A673 (cell line): ENCODE measurements at places on chromosomes 4 and X. TPM values are rescaled to one million over a fixed set of nuclear protein-coding genes. Genes with fewer than 3 reads are reported as not detected.

The TBC1D1 gene
- total RNA-seq: 42.6 and 54.0 TPM in 2 replicates

The IBSP gene
- total RNA-seq: not detected in 2 replicates

The NXF2B gene
- total RNA-seq: not detected in 2 replicates

The GPC4 gene
- total RNA-seq: 17.8 and 19.4 TPM in 2 replicates

The TSPAN6 gene
- total RNA-seq: 39.4 and 40.2 TPM in 2 replicates
